Brain (organoid and tissue), 16 donors: ENCODE measurements at places on chromosomes 16 and 17. TPM values are rescaled to one million over a fixed set of nuclear protein-coding genes. Genes with fewer than 3 reads are reported as not detected.

Gene AIPL1
- polyA plus RNA-seq = not detected

Gene RSKR
- 2.7 TPM for polyA plus RNA-seq

Gene HS3ST2
- 6.5 TPM for polyA plus RNA-seq

Gene SCNN1B
- polyA plus RNA-seq = 0.63 TPM

Gene CTDNEP1
- 310 TPM for polyA plus RNA-seq

Gene ACSM2A
- not detected for polyA plus RNA-seq
